Cortex of kidney (tissue), 1 donor: ENCODE measurements at places on chromosomes 13 and 19.

- no peak for DNase-seq
Observed at GRCh38 chr19:48421548-48421947, 24.2 kb upstream of the GRWD1 start.

- no peak for DNase-seq
Observed at GRCh38 chr13:20127562-20128458, 33.0 kb downstream of the GJA3 start.

GRCh38 chr13:31167490-31167889 lies 5.8 kb upstream of the HSPH1 start:
- no peak for DNase-seq

- no peak for DNase-seq
Observed at GRCh38 chr19:29678484-29679106, 13.3 kb downstream of the PLEKHF1 start.

GRCh38 chr19:34838753-34839431 lies 65.9 kb upstream of the ZNF599 start:
- no peak for DNase-seq

DNA sequence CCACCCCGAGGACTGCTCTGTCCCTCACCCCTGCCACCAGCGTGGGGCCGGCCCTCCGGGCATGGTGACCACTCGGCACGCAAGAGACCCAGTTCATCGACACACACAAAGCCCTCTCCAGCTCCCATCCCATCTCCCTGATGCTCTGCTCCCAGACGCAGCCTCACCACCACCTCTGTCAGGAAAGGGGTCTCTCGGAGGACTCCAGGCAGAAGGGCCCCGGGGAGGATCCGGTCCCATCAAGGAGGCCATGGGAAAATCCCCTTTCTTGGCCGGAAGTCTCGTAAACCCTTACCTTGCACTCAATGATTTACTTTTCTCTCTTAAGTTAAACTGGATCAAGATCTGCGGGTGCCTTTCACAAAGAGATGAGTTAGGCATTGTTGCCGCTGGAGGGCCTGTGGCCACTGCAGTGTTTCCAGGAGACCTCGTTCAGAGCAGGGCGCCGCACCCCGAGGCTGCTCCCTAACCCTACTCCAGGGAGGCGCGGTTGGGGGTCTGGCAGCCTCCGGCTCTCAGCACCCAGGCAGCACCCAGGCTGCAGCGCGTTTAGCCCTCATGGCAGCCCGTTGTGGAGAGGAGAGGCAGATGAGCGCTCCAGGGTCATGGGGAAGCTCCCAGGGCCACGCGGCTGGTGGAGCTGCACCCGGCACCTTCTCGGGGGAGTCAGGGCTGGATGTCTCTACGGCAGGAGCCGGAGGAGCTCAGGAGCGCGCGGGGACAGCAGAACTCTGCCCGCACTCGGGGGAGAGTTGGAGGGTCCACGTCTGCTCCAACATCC lies 31.0 kb downstream of the C2CD4C start:
- no peak for DNase-seq

DNA sequence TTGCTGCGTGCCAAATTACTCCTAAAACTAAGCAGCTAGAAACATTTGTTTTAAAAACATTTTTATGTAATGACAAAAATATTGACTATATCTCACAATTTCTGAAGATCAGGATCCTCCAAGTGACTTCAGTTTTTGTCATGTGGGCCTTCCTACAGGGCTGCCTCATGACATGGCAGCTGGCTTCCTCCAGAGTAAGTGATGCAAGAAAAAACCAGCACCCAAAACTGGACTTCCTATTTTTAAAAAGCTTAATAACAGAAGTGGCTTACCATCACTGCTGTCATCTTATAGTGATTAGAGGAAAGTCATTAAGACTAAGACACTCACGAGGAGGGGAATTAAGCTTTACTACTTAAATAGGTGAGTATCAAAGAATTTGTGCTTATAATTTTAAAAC lies 681.7 kb downstream of the PCDH17 start:
- no peak for DNase-seq

DNA sequence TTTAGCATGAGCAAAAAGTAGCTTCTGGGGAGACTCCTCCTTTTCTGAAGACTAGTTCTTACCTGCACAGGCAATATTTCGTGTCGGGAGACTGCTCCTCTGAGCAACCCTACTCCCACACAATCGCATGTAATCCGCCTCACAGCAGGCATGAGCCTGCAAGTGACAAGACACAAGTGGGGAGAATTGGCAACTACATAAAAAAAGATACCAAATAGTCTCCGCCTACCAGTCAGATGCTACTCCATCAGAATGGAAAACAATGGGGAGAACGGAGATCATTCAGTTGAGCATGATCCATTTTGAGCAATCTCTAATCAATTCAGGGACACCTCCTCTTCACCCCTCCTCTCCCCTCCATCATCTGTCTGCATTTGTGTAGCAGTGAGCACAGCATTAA lies 321.0 kb downstream of the COG6 start:
- DNase-seq: no peak

DNA sequence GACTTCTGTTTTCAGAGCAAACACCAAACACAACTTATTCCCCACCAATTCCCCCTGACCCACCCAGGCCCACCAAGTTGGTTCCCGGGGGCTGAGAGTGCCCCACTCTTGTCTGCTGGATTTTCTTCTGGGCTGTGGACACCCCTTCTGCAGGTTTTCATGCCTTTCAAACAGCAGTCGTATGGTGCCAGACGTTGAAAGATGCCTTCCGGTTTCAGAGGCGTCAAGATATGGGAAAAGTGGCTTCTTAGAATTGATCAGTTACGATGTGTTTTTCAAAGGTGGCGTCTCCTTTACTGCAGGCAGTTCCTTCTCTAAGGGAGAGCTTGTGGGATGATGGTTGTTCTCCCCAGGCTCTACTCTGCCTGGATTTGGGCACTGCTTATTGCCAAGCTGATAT lies 12.7 kb downstream of the CLEC11A start:
- DNase-seq: no peak

GRCh38 chr19:42149447-42150202 lies 17.4 kb upstream of the POU2F2 start:
- no peak for DNase-seq

DNA sequence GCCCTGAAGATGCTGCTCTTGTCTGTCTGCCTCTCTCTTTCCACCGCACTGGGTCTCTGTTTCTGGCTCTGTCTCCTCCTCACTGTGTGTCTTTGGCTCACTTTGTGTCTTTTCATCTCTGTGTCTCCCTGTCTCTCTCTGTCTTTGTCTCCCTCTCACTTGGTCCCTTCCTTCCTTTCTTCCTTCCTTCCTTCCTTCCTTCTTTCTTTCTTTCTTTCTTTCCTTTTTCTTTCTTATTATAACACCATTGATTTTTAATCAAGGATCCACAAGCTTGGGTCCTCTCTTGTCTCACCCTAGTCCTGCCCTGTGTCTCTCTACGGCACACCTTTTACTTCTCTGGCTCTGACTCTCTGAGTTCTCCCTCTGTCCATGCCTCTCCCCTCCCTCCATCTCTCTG lies 14.3 kb downstream of the CD177 start:
- no peak for DNase-seq

GRCh38 chr13:46687810-46688209 lies 109.2 kb downstream of the ESD start:
- no peak for DNase-seq

DNA sequence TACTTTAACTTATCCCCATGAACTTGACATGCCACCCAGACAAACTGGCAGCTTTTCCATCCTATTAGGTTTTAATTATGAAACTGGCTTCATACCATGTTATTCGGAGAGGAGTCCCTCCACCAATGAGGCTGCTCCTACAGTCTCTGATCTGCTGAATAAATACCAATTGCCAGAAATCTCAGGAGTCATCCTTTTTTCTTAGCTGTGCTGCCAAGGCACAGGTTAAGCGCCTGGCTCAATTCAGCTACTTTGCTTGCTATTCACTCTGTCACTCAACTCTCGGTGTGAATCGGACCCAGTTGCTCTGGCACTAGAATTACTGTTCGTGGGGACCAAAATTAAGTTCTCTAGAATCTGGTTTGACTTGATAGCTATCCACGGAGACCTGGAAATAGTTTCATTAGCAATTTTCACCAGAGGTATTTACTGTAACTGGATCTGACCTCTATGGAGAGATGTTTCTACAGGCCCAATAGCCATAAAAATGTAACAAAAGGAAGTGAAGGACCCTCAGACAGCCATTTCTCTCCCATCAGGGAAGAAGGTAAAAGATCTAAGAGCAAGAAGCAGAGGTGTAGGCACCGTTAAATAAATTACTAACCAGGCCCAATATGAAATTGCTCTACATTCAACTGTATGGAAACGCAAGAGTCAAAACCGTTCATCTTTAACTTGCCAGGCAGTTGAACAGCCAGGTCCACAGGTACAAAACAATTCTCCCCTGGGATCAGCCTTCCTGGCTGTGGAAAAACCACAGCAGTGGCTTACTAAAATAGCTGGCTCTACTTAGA lies 5.4 kb downstream of the ZC3H4 start:
- DNase-seq: no peak

DNA sequence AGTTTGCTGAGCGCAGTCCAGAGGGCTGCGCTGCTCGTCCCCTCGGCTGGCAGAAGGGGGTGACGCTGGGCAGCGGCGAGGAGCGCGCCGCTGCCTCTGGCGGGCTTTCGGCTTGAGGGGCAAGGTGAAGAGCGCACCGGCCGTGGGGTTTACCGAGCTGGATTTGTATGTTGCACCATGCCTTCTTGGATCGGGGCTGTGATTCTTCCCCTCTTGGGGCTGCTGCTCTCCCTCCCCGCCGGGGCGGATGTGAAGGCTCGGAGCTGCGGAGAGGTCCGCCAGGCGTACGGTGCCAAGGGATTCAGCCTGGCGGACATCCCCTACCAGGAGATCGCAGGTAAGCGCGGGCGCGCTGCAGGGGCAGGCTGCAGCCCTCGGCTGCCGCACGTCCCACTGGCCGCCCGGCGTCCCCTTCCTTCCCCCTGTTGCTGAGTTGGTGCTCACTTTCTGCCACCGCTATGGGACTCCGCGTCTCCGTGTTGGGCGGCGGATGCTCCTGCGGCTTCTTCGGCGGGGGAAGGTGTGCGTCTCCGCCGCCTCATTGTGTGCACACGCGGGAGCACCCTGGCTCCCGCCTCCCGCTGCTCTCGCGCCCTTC lies 772 bp downstream of the GPC6 start:
- DNase-seq: no peak

- DNase-seq: no peak
Observed at GRCh38 chr19:33143897-33144405, 12.0 kb downstream of the WDR88 start.

DNA sequence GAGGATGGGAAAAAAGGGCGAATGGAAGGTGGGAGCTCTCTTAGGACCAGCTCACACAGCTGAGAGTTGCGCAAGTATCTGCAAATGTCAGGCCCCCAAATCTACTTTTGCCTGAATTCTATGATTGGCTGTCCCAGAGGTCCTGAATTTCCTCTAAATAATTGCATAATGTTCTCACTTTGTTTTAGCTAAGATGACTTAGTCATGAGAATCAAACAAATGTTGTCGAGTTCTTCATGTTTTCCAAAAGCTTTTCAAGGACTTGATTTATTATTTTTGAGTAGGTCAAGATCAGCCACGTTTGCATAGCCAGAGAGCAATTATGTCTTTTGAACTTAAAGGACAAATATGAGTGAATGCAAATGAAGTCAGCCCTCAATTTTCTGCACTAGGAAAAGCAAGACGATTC lies 246.6 kb upstream of the MAB21L1 start:
- no peak for DNase-seq

DNA sequence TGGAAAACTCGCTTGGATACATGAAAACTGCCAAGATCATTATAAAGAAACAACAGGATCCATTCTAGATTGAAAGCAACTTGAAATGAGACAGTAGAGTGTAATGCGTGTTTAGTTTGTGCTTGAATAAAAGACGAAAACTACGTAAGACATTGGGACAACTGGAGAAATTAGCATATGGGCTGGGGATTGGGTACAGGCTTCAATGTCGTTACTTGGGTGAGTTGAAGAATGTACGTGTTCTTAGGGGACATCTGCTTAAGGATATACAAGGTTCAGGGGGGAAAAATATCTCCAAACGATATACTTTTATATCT lies 471 bp upstream of the ERVK3-1 start:
- DNase-seq: no peak

GRCh38 chr13:31090096-31090495 lies 71.6 kb downstream of the HSPH1 start:
- DNase-seq: no peak

- DNase-seq: no peak
Observed at GRCh38 chr19:5112681-5113575, 144.0 kb downstream of the KDM4B start.

DNA sequence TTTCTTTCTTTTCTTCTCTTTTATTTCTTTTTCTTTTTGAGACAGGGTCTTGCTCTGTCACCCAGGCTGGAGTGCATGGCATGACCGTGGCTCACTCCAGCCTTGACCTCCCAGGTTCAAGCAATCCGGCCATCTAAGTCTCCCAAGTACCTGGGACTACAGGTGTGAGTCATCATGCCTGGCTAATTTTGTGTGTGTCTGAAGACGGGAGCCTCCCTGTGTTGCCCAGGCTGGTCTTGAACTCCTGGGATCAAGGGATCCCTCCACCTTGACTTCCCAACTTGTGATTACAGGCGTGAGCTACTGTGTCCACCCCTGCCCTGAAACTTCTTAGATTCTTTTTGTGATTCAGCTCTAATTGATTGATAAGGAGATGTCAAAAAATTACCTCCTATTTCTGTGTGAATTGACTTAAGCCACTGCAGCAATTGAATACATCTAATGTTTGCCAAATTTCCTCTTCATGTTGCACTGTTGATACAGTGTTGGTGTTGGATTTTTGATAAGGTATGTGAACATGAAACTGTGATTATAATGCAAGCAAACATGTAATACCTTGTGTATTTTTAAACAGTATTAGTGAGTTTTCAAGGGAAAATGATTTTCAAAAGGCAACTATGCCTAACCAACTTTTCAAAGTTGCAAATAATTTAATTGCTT lies 22.6 kb downstream of the KLF5 start:
- no peak for DNase-seq

DNA sequence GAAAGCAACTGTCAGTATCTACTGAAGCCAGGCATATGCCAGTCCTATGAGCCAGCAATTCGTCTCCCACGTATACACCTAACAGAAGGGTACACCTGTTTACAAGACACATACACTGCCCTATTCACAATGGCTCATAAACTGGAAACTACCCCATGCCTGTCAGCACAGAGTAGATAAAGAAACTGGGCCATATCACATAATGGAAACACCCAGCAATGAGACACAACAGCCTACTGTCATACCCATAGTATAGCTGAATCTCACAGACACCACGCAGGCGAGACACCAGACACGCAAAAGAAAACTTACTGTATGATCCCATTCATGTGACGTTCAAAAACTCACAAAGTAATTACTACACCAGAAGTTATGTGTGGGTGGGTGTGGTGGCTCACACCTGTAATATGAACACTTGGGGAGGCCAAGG lies 15.7 kb downstream of the NOSIP start:
- DNase-seq: no peak
